ENCODE measurements at places on chromosomes 6 and 20.

- no peak for DNase-seq
These were observed 1.3 kb upstream of the NDUFAF4 start for GRCh38 chr6:96899019-96899418.

DNA sequence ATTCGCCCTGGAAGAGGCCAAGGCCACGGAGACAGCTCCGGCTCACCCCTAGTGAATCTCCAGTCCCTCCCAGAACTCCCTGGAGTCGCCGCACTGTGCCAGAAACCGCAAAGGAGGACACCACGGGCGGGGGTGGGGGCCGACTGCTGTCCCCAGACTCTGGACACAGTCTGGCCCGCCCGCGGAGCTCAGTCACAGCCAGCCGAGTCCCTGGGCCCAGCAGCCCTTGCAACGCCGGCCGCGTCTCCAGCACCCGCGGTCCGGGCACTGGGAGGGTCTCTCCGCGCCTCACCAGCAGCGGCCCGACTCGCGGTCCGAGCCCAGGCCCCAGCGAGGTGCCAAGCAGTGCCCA, 518 bp downstream of the PEX6 start:
- DNase-seq = no peak

DNA sequence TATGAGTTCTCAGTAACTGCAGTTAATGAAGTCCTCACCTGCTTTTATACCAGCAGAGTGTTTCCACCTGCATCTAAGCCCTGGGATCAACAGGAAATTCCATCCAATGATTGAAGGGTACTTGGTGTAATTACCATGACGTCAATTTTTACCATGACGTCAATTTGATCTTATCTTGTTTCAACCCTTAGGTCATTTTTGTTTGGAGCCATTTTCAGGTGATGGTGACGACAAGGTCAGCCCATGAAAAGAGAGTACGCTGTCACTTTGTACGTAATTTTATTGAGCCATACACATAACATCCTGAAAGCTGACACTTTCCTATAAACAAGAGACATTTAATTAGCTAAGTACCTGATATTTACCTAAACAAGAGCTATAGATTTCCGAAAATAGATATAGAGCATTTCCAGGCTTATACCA, at the start of gene CGA:
Gene CGA (minus strand): TSS at position 20 of the 423 bp plus-strand sequence. CDS start 6,906 bp downstream, outside the sequence.
- no peak for DNase-seq

- DNase-seq = no peak
These were observed 45.8 kb upstream of the PIM1 start for GRCh38 chr6:37123957-37124729.

DNA sequence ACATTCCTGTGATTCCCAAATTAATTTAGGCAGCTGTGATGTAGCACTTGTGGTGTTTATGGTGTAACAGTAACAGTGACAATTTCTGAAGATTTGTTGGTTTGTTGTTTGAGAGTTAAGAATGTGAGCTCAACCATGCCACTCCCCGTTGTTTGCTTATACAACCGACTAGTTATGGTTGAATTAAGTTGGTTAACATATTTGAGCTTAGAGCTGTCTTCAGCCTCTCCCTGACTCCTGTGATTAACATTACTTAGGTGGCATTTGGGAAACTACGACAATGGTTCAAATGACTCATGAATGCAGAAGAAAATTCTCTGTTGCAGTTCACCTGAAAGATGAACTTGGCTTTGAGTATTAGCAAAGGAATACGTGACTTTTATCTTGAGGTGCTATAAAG, 35.9 kb upstream of the PRL start:
- no peak for DNase-seq

GRCh38 chr6:166206066-166206465, 38.4 kb upstream of the TBXT start:
- no peak for DNase-seq

DNA sequence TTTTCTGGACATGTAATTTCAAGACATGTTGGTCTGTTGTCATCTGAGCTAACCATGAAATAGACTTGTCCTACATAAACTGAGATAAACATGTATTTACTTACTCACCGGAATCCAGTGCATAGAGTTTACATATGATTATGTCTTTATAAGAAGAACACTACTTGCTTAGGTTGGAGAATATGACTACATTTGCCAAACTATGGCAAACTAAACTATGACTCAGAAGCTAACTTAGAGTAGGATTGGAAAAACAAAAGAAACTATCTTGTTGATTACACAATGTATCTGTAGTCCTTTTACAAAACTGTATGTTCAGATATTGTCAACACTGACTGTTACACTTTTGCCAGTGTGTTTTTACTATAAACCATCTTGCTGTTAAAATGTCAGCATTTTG, 113.3 kb downstream of the CRYBG1 start:
- no peak for DNase-seq

DNA sequence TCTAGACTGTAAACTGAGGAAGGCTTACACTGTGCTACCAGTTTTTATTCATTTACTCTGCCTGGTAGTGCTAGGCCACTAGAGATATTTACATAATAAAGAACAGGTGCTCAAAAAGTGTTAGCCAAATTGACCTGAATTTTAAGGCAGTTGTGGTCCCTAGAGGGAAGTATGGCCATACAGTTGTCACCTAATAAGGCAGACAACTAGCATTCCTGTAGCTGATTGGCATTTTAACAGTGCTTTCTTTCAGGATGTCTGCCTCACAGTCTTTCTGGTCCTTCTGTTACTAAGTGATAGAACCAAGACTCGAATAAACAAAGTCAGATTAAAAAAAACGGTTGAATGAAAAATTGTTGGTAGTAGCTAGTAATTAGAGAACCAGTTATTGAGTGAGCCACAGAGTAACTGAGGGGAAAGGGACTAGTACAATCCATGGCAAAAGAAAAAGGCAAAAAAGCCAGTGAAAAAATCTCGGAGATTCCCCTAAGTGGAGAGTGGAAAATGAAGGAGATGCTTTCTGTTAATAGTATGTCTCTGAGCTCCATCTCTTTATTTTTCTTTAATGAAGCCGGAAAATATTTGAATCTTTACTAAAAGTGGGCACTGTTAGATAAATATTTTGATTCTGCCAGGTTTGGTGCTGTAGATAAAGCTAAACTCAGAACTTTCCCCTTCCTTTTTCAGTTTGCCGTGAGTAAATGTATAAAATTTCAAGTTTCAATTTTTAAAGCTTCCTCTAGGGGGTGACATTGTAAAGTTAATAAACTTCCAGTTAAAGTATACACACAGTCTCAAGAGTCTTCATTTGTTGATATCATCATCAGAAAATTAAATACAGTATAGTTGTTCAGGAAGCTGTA, 9.1 kb downstream of the VTA1 start:
- DNase-seq = peak; percentile 37

- DNase-seq = peak; percentile 67
These were observed 58.7 kb upstream of the SLC2A12 start for GRCh38 chr6:134111062-134111677.

- DNase-seq = no peak
These were observed 2.2 kb upstream of the PRDM13 start for GRCh38 chr6:99604166-99605073.

DNA sequence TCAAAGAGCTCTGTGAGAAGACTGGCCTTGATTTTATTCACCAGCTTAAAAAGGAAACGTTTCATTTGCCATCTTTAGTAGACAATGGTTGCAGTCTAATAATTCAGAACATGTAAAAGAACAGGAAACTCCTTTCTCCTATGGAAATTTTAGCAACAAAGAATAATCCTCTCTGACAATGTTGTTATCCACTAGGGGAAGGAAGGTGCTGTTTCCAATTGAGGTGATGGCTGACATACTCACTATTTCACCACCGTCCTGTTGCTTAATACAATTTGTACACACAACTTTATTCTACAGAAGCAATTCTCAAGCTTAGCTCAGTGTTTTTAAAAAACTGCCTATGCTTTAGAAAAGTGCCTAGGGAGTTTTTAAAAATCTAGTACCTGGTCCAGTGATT, 192.7 kb downstream of the ARHGAP18 start:
- DNase-seq = no peak

- DNase-seq = peak; percentile 75
These were observed 109.4 kb downstream of the ATXN1 start for GRCh38 chr6:16651871-16652270.

GRCh38 chr6:8400663-8401062, 34.7 kb downstream of the SLC35B3 start:
- no peak for DNase-seq

- no peak for DNase-seq
These were observed 142.6 kb downstream of the ADGRG6 start for GRCh38 chr6:142444376-142444775.

- no peak for DNase-seq
These were observed 180.7 kb upstream of the GGTLC1 start for GRCh38 chr20:24169256-24169655.

GRCh38 chr6:151701911-151702562, 105.4 kb upstream of the ESR1 start:
- no peak for DNase-seq

DNA sequence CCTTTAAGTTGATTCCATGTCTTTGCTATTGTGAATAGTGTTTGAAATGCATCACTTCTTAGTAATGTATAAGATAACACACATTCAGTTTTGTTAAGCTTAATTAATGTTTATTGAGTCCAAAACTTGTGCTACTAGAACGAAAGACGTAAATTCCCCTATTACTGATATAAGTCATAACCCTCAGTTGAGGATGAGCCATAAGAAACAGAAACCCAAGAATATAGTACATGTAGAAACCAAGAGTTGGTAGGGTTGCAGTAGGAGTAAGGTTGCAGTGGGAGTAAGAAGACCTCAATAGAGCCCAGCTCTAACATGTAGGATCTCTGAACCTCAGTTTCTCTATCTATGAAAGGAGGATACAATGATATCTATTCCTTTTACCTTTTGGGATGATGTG, 19.3 kb downstream of the CITED2 start:
- DNase-seq = no peak

- peak; percentile 55 for DNase-seq
These were observed 71.2 kb downstream of the RAMACL start for GRCh38 chr6:166515072-166515810.

All from CD4-positive, alpha-beta T cell treated with Interleukin-15 for 4 hours (primary cell).